ENCODE measurements at places on chromosomes 6 and 20.

- no peak for DNase-seq
These were observed 96.6 kb upstream of the B3GAT2 start for GRCh38 chr6:71053475-71053874.

DNA sequence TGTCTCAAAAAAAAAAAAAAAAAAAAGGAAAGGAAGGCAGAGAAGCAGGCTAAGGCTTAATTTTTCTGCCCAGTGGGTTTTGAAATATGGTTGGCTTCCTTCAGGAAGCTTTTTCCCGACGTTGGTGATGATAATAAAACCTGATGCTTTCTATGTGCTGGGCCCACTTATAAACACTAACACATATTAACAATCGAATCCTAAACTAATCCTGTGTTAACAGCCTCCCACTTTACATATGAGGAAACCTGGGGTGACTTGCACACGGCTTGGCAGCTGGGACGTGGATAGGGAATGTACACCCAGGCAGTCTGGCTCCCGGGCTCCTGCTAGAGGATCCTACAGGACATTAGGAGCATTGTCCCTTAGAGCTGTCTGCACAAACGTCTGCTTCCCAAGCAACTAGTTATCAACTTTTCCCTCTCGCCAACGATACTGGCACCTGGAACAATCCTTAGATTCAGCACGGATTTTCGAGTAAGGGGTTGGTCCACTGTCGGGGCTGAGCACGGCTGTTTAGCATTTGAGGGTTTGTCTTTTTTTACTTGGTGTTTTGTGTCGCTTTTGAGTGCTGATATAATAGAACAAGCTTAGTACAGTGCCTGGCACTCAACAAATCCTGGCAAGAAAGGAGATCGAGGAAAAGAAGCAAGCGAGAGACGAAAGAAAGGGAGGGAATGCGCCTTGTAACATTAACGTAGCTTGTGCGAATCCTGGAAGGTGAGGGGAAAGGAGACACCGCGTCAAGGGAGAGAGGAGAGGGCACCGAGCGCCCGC, 622 bp upstream of the KIZ start:
- DNase-seq, result no peak

- DNase-seq, result peak; percentile 6
These were observed 21.7 kb downstream of the CPXM1 start for GRCh38 chr20:2778602-2779321.

DNA sequence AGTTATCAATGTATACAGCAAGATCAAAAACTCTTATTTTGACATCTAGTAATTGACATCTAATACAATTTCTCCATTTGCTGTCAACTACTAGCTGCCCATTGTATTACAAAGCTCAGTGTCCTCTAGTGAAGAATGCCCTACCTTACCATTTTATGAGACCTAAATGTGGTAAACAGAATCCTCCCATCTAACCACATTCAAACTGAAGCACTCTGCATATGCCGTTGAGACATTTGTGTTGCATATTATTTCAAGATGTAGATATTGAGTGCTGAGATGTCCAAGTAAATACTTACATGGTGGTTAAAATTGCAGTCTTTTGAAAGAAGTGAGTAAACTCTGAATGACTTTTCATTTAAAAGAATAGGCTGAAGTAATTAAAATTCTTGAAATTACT, 597 bp upstream of the GLYATL3 start:
- DNase-seq, result no peak

DNA sequence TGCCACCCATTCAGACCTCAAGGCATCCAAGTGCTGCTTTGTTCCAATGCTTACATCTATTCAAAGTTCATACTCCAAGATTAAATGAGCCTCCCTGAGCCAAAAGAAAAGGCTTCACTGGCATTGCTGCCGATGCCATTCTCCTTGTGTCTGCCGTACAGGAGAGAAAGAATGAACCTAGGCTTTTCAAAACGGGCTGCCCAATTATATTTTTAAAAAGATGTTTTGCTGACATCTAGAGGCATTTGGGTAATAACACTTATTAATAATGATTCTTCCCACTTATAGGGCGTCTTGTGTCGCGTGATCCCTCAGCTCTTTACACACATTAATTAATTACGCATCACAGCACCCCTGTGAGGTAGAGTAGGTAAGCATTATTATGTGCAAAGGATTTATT, 545.6 kb downstream of the PKHD1 start:
- DNase-seq, result no peak

GRCh38 chr6:90425161-90425641, 128.6 kb upstream of the BACH2 start:
- DNase-seq, result no peak

DNA sequence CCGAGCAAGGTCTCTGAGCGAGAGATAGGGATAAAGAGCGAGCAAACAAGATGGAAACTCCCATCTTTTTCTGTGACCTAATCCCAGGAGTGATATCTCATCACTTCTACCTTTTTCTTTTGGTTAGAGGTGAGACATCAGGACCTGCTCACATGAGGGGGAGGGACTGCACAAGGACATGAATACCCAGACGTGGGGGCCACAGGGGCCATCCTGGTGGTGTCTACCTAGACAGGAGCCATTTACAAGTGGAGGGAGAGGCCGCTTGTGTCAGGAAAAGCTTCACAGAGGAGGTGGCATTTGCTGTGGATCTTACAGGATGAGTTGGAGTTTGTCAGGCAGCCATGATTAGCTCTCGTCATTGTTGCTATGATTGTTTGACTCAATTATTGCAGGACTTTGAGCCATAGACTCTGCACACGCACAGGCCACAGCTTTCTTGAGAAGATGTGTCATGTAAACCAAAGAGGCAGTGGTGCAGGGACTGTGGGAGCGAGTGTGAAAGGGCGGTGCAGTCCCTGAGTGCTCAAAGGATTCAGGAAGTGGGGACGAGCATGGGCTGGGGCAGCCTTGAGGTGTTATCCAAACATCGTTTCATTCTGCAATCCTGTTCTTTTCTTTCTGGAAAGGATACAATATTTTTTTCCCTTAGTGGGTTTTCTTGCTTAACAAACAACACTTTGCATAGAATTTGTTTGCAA, 7.7 kb downstream of the NPEPL1 start:
- DNase-seq, result peak; percentile 57

- DNase-seq, result no peak
These were observed 382.4 kb upstream of the MMS22L start for GRCh38 chr6:97665446-97665845.
